Left renal cortex interstitium (tissue), 4 donors: ENCODE measurements at places on chromosomes 1 and 21. TPM values are rescaled to one million over a fixed set of nuclear protein-coding genes. Genes with fewer than 3 reads are reported as not detected.

Gene CYP4A22
- 4.8 TPM for polyA plus RNA-seq

Gene CD1E
- 0.13 TPM for polyA plus RNA-seq

Gene LAPTM5
- 19.4 TPM for polyA plus RNA-seq

Gene AIRE
- polyA plus RNA-seq, result 0.25 TPM

Gene MFAP2
- polyA plus RNA-seq, result 231 TPM

Gene WLS
- 191 TPM for polyA plus RNA-seq

Gene PI4KB
- 67.5 TPM for polyA plus RNA-seq

Gene OPN3
- polyA plus RNA-seq, result 44.3 TPM

Gene GBP6
- polyA plus RNA-seq, result 0.05 TPM

Gene S100A6
- 308 TPM for polyA plus RNA-seq

Gene AQP10
- polyA plus RNA-seq, result 0.22 TPM

Gene SMPDL3B
- polyA plus RNA-seq, result 13.4 TPM

Gene FCRL1
- polyA plus RNA-seq, result 0.27 TPM

Gene SLC16A4
- polyA plus RNA-seq, result 59.4 TPM

Gene AZIN2
- polyA plus RNA-seq, result 8.9 TPM

Gene CLDN8
- polyA plus RNA-seq, result 67.1 TPM

Gene C1orf94
- not detected for polyA plus RNA-seq

Gene CELA3B
- not detected for polyA plus RNA-seq

Gene TMEM79
- polyA plus RNA-seq, result 8.2 TPM

Gene NHLH1
- 0.27 TPM for polyA plus RNA-seq

Gene OR2M3
- 0.03 TPM for polyA plus RNA-seq

Gene ALDH9A1
- 95.5 TPM for polyA plus RNA-seq

Gene ACTL8
- polyA plus RNA-seq, result not detected

Gene GPR61
- 1.0 TPM for polyA plus RNA-seq

Gene SHISA4
- polyA plus RNA-seq, result 20.1 TPM

Gene NPHS2
- 431 TPM for polyA plus RNA-seq

Gene HAO2
- 87.1 TPM for polyA plus RNA-seq

Gene OPTC
- not detected for polyA plus RNA-seq

Gene WNT4
- polyA plus RNA-seq, result 8.3 TPM

Gene TRPM2
- polyA plus RNA-seq, result 1.2 TPM

Gene PTP4A2
- polyA plus RNA-seq, result 238 TPM

Gene BLACAT1
- 1.6 TPM for polyA plus RNA-seq

Gene TRAF3IP3
- 0.89 TPM for polyA plus RNA-seq

Gene EPHB2
- 15.2 TPM for polyA plus RNA-seq

Gene SLC45A3
- polyA plus RNA-seq, result 8.8 TPM

Gene CD84
- 1.5 TPM for polyA plus RNA-seq

Gene ID3
- polyA plus RNA-seq, result 323 TPM

Gene FAM167B
- polyA plus RNA-seq, result 8.6 TPM

Gene HENMT1
- polyA plus RNA-seq, result 11.8 TPM

Gene DCST1
- 0.34 TPM for polyA plus RNA-seq

Gene WNT9A
- polyA plus RNA-seq, result 1.3 TPM

Gene OR10J4
- not detected for polyA plus RNA-seq

Gene OR2L13
- 0.10 TPM for polyA plus RNA-seq
